ACHN (cell line): ENCODE measurements at places on chromosomes 7 and 10.
A peak's percentile ranks its signal among the peaks of the same experiment; 100 is the strongest.

DNA sequence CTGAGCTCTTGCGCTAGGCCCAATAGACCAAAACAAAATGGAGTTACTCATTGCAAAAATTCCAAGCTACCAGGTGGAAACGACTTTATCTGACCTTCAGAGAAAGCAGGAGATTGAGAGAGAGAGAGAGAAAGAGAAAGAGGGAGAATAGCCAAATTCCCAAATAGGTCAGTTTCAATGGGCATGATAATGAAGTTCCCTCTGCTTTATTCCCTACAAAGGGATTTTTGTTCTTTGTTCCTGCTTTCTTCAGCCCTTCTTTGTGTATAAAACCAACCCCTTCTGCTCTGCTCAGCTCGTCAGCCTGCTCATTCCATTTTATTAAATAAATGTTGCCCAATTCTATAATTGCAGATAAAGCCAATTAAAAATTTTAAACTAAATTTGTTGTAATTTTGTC lies 45.0 kb upstream of the GPR37 start:
- DNase-seq: no peak

DNA sequence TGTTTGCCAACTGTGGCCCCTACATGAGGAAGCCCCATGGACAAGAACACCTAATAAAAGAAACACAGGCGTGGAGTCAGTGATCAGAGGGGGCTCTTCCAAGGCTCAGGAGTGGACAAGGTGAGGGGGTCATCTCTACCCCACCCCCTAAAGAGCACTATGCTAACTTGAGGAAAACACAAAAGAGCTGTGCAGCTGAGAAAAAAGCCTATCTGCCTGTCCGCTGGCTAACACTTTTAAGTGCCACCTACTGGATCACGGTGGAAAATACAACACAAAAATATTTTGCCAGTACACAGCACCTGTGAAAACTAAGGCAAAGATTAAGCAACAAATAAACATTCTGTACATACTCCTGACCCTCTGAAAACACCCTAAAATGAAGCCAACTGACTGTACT lies 53.1 kb upstream of the COBL start:
- DNase-seq: peak; percentile 52

DNA sequence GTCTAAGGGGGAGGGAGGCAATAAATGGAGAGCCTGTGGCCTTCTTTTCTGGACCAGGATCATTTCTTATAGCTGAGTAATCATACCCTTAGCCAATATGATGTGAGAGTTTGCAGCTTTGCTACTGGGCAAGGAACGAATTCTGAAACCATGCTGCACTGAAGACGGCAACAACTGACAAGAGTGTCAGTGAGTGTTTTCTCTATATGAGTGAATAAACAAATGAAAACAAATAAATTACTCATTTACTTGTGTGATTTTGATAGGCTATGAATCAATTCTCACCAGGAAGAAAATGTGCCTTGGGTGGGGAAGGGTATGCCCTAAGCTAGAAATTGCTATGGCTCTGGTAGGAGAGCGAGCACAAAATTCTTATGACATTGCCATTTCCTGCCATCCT lies 79.4 kb upstream of the LRRN3 start:
- no peak for DNase-seq

- DNase-seq: no peak
Measured at GRCh38 chr10:11341283-11341960, 270.0 kb downstream of the USP6NL start.
